ENCODE measurements at places on chromosomes 7 and 10. TPM values are rescaled to one million over a fixed set of nuclear protein-coding genes. Genes with fewer than 3 reads are reported as not detected.

- DNase-seq: no peak
Measured at GRCh38 chr7:121744319-121744718, 128.6 kb upstream of the PTPRZ1 start.

- no peak for DNase-seq
Measured at GRCh38 chr10:106147021-106147420, 1017.5 kb downstream of the SORCS1 start.

DNA sequence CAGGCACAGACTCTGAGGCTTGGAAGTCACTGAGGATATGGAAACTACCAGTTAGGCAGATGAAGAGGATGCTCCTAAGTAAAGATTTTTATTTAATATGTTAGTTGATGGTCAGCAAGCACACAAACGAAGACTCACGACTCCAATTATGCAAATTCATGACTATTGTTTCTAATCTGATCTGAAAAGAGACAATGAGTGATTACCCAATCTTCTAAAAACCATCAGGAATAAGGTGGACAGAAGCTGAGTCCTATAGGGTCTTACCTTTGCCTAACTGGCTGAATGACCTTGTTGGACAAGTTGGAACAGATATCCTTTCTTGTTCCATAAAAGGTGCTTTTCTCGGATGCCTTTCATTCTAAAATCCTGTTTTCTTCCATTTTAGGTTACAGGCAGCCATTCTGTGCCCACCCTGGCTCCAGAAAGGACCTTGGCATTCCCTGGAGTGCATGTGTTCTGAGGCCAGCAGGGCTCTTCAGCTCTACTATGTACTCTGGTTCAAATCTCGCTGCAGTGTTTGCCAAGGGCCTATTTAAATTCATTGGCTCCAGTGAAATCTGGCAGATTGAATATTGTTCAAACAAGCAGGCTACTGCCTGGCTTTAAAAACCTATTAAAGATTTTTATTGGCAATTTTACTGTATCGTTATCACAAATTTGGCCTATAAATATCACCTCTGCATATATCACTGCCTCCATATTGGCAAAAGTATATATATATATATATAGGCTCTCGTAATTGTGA, 77.5 kb downstream of the SLC25A13 start:
- DNase-seq: no peak

TRPV5 gene
- not detected for total RNA-seq

Data from upper lobe of left lung (tissue), 6 donors.